Jurkat, Clone E6-1 (cell line): ENCODE measurements at places on chromosomes 11 and 22.

DNA sequence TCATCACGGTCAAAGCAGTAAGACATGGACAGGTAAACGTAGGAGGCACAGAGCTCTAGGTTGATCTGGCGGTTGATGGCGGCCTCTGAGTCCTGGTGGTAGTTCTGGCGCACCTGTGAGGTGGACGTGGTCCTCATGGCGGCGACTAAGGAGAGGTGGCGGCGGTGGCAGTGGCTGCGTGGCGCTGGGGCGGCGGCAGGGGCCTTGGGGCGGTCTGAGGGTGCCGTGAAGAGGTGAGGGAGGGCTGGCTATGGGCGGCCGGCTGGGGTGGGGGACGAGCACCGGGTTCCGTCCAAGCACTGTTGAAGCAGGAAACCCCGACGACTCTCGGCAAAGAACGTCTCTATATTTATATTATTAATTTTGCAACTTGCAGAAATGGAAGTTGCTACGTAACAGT lies 85.6 kb downstream of the RSF1 start:
- DNase-seq = no peak

DNA sequence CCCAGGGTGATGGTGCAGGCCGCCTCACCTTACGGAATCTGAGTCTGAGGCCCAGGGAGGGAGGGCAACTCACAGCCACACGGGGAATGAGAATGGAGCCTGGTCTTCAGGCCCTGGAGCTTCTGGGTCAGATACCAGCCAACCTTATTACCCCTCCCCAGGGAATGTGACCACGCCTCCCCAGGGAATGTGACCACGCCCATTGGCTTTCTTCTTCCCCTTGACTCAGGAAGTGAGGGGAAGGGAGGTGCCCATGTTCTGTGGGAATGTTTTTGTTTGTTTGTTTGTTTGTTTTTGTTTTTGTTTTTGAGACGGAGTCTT lies 57.5 kb upstream of the RBFOX2 start:
- no peak for DNase-seq

GRCh38 chr11:78883506-78883905 lies 308.8 kb upstream of the NARS2 start:
- no peak for DNase-seq

- DNase-seq = no peak
These were observed 47.1 kb downstream of the CWC15 start for GRCh38 chr11:94926271-94926625.

DNA sequence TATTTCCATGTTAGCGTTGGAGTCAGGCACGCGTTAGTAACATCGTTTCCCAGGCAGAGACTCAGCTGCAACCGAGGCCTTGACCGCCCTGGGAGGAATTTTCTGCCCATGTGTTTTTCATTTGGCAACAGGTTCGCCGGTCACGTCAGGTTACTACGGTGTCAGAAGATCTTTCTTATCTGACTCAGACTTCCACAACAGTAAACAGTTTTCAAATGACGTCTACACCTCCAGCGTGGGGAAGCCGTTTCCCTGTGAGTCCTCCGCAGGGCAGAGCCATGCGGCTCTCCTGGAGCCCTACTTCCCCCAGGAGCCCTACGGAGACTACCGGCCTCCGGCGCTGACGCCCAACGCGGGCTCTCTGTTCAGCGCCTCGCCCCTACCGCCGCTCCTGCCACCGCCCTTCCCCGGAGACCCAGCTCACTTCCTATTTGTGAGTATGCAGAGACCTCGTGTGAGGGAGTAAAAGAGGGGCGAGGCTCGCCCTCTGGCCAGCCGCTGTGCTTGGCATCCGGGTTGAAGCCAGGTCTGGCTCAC lies 14.3 kb upstream of the POU2AF3 start:
- DNase-seq = no peak

GRCh38 chr11:58905721-58906547 lies 33.4 kb upstream of the GLYATL1 start:
- DNase-seq = no peak
